Omental fat pad (tissue), 4 donors: ENCODE measurements at places on chromosomes 4 and X.

DNA sequence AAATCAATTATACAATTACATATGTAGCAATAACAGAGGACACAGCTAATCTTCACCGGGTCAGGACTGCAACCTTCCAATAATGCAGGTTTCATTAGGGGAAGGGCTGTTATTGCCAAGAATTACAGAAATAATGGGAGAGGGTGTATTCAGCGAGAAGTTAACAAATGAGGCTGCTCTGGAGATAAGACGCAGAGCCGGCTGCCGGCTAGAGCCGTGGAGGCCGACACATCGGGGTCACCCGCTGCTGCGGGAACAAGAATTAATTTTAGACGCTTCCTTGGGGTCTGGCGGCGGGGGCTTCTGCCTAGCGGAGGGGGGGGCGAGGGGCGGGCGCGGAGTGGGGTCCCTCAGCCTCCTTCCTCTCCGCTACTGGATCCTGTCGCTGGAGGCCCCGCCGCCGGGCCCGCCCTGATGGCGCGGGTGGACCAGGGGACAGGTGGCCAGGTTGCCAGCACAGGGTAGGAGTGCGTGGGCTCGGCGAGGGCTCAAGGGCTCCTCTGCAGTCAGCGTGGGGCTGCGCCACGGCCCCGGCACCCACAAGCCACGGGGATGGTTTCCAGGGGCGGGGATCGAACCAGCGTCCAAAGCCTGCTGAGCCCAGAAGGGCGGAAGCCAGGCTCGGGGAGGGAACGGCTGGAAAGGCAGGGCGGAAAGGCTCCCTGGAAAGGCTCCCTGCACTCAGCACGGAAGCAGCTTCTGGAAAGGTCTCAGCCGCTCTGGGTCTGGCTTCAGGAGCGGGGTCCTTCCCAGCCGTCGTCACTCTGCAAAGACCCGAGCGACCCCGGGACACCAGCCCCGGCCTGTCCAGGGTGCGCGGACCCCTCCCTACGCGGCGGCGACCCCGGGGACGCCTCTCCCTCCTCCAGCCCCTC lies 113.8 kb upstream of the NKX1-1 start:
- DNase-seq: no peak

- no peak for DNase-seq
These were observed 3.7 kb upstream of the GABRA2 start for GRCh38 chr4:46393606-46394005.

DNA sequence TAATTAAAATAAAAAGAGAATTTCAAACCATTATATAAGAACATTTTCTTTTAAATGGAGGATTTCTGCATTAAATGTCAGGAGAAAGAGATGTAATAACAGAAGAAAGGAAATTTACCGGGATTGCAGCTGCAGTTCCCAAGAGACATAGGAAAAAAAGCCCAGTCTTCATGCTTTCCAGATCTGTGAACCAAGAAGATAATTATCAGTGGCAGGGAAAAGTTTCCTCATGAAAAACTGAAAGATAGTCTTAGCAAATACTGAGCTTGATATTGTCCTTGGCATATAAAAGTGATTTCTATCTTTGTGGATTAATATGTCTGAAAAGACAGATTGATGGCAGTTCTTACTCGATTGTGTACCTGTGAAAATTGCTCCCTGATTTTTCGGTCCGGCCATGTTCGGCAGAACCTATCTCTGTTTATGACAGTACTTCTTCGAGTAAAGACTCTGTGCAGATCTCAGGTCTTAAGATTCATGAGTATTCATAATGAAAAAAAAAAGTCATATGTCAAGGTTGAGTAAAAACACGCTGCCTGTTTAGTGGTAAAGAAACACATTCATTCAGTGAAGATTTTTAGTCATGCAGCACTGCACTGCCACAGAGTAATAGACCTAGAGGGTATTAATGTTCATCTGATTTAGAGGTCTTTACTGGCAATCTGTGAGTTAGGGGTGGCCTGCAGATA lies 29.6 kb downstream of the SPARCL1 start:
- DNase-seq: no peak

DNA sequence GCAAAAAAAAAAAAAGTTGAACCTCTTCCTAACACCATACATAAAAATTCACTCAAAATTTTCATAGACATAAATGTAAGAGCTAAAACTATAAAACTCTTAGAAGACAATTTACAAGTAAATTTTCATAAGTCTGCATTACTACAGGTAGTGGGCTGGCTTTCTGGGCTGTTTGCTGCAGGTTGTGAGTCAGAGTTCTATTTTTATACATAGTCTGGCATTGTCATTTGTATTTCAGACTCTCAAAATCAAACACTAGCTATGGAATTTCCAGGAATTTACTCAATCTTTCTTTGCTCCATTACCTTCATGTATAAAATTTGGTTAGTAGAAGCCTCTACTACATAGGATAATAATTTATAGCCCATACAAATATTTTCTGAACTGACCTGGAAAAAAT lies 227.2 kb downstream of the COX18 start:
- no peak for DNase-seq

GRCh38 chr4:16165931-16166330 lies 60.3 kb downstream of the TAPT1 start:
- no peak for DNase-seq

- no peak for DNase-seq
These were observed 103.7 kb upstream of the SCML1 start for GRCh38 chrX:17633546-17633945.

DNA sequence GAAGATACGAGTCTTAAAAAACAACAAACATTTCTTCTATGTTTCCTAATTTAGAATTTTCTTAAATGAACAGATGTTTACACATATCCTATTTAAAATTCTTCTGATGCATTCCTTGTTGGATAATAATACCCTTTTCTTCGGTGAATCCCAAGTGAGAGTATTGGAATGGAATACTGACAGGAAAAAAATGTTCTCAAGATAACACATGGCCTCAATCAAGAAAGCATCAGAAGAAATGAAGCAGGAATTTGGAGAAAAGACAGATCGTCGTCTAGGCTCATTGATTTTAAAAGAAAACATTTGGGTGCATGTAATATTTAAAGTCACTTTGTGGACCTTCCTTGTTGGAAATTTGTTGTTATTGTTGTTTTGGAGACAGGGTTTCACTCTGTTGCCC lies 196.9 kb upstream of the ANK2 start:
- DNase-seq: no peak

DNA sequence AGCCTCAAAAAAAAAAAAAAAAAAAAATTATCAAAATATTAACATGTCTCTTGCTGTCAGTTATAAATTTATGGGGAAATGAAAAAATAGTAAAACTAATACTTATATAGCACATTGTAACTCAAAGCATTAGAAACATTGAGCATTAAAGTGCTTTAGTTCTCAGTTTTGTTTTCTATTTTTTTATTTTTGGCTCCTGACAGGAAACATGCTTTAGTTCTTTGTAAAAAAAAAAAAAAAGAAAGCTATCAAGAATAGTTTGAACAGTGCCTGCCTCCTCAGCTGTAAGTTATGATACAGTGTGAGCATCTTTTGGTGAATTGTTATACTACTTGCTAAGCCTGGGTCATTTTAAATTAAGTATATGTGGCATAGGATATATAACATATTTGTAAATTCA lies 5.1 kb upstream of the CENPC start:
- DNase-seq: no peak

GRCh38 chr4:91485415-91485814 lies 818.4 kb upstream of the GRID2 start:
- no peak for DNase-seq

DNA sequence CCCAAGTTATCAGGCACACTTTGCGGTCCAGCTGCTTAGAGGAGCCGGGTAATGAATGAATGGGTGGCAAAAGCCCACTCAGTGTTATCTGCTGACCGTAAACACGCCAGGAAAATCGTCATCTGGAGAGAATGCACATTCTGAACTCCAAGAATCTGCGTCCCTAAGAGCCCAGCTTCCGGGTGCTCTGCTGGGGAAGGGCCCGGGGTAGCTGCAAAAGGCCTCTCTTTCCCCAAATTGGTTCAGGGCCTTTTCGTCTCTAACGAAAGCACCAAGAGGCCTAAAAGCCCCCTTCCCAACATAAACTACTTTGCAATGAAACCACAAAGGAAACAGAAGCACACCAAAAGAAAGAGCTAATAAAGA lies 1.6 kb upstream of the SFRP2 start:
- DNase-seq: no peak

- DNase-seq: no peak
These were observed 6.5 kb downstream of the ZFYVE28 start for GRCh38 chr4:2411786-2412510.

- DNase-seq: no peak
These were observed 101.8 kb downstream of the RASGEF1B start for GRCh38 chr4:81369886-81370285.

DNA sequence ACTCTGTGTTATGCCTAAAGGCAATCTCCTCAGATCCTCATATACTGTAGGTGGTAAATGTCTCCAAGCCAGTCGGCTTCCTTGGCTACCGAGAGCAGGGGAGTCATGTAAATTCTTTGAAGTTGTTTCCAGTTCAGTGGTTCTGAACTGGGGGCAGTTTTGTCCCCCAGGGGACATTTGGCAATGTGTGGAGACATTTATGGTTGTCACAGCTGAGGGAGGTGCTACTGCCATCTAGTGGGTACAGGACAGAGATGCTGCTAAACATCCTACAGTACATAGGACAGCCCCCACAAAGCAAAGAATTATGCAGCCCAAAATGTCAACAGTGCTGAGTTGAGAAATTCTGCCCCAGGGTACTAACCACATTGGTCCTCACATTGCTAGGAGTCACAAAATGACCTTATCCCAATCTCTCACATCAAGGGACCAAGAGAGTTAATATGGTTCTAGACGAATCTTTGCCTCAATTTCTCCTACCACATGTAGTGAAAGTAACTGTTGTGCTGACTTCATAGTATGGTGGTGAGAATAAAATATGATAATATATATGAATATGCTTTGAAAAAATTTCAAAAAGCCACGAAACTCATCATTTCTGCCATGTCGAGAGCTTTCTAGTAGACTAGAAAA lies 104.4 kb upstream of the ARHGAP24 start:
- no peak for DNase-seq

DNA sequence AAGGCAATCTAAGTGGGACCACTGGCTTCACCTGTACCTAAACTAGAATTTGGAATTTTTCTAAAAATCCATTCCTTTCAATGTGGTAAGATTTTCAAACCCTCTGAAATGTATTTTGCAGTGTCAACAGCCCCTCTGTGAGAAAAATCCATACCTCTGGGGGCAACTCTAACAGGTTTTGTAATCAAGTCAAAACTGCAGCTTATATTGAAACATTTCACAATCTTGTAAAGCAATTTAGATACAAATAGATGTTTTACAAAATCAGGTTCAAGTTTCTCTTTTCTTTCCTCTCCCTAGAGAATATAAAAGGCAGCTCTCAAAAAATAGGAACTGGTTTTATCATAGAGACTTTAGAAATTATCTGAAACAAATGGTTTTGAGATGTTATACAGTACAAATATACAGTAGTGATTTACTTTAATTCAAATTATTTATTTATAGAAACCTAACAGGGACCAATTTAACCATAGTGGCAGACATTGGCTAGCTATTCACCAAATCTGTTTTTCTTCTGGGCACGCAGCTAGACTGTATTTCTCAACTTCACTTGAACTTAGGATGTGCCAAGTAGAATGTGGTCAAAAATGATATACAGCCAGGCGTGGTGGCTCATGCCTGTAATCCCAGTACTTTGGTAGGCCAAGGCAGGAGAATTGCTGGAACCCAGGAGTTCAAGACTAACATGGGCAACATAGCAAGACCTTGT lies 36.3 kb upstream of the SPINK2 start:
- DNase-seq: no peak

GRCh38 chrX:123990602-123991001 lies 29.1 kb downstream of the STAG2 start:
- DNase-seq: no peak

DNA sequence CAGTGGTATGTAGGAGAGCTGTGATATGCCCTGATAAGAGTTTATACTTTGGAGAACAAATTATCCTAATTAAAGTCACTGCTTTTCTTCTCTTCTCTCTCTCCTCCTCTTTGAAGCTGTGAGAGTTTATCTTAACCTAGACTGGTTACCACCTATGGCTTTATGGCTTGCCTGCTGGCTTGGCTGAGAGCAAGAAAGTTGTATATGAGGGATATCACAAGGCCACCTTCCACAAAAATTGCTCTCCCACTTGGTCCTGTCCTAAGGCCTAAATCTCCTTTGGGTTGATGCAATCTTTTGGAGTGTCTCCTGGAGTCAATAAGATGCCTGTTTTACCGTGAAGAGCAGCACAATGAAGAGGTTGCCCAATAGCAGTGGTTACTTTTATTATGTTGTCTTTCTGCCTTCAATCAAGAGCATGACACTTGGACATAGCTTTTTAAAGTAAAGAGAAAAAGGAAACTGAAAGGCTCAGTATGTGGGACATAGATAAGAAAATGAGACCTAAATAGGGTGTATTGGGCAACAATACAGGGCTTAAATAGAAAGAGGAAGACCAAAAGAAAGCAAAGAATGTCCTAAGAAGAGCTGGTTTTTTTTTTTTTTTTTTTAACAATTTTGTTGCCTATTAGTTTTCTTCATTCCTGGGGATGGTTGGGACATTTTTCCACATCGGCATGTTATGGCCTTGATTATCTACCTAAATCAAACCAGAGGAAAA lies 9.2 kb downstream of the GUCY1A1 start:
- DNase-seq: no peak

DNA sequence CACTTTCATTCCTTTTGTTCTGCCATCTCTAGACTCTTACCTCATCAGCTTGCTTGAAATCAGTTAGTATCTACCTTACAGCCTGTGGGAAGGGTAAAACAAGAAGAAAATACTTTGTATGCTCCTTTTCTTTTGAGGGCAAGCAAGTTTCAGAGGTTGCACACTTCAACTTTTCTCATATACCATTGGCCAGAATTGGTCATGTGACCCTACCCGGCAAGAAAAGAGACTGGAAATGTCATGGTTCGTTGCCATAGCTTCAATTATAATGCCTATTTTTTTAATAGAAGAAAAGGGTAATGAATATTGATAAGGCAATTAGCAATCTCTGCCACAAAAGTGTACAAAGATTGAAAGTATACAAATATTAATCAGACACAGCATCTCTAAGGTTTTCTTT lies 346.7 kb upstream of the TACR3 start:
- no peak for DNase-seq

GRCh38 chr4:38406243-38406642 lies 257.8 kb upstream of the KLF3 start:
- DNase-seq: no peak

GRCh38 chrX:125826080-125826479 lies 340.0 kb downstream of the DCAF12L2 start:
- DNase-seq: no peak

GRCh38 chr4:66955784-66956183 lies 589.5 kb downstream of the CENPC start:
- DNase-seq: no peak

- no peak for DNase-seq
These were observed 440.0 kb upstream of the PCDH10 start for GRCh38 chr4:132709056-132709455.

DNA sequence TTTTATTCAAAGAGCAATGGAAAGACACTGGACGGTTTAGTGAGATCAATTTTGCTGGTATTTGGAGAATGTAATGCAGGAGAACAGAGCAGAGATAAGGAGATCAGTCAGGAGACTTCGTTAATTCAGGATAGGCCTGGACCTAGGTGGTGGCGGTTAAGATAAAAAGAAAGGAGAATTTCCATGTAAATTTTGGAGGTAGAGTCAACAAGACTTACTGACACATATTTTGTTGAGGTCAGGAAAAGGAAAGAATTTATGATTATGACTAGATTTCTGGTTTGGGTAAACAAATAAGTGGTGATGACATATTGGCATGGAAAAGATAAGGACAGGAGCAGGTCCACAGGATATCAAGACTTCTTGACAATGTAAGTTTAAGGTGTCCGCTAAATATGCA lies 8.8 kb upstream of the AMMECR1 start:
- DNase-seq: no peak
